ENCODE measurements at places on chromosomes 6 and 20.

DNA sequence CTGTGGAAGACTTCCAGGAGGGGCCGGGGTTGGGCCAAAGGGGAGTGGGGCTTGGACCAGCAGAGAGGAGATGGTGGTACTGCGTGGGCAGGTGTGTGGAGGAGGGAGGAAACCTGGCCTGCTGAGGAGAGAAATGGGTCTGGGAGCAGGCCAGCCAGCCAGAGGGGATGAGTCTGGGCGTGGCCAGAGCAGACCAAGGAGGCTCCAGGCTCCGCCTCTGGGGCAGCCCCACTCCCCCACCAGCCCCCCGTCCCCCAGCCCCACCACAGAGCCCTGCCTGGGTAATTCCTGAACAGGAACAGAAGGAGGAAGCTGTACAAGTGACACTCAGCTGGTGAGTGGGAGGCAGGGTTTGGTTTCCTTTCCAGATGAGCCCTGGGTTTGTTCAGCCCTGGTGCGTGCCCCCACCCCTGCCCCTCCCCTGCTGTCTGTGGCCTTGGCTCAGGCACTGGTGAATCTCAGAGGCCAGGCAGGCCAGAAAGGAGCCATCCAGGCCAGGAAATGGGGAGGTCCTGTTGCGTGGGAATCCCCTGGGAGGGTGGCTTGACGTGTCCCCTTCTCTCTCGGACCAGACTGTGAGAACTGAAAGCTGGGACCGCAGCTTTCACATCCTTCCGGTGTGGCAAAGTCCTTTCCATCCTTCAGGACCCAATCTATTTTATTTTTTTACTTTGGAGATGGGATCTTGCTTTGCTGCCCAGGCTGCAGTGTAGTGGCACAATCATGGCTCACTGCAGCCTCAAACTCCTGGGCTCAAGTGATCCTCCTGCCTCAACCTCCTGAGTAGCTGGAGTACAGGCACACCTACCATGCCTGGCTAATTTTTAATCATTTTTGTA, 9.4 kb upstream of the SRC start:
- DNase-seq: no peak

DNA sequence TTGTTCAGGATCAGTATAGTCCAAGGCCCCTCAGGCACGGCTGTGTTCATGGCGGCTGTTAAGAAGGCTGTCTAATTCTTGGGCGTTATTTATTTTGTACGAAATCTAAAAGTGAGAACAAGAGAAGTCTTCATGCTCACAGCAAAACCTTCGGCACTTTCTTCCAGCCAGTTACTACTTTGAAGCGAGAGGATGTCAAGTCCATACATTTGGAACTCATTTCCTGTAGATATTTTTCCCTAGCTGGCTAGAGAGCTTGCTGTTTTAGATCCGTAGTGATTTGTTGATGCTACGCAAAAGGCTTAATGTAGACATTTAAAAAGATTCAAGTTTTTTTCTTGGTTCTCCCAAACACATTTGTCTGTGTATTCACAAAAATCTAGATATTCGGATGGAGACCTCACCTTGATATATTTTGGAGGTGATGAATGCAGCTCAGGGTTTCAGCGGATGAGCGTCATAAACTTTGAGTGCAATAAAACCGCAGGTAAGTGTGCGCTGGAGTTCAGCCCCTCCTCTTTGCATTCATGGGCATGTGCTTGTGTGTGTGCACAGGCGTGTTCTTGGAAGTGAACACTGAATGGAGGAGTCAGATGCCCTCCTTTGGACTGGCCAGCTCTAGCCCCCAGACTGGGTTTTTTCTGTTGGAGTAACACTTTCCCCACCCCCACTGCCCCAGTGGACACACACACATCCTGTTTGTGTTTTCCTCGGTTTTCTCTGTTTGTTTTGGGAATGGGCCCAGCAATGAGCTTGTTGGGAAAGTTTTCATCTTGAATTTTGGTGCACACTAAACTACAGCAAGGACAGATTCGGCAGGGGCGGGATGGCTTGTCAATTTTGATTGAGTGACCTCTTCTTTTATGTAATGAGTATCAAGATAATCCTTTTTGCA, 65.4 kb downstream of the IGF2R start:
- no peak for DNase-seq

DNA sequence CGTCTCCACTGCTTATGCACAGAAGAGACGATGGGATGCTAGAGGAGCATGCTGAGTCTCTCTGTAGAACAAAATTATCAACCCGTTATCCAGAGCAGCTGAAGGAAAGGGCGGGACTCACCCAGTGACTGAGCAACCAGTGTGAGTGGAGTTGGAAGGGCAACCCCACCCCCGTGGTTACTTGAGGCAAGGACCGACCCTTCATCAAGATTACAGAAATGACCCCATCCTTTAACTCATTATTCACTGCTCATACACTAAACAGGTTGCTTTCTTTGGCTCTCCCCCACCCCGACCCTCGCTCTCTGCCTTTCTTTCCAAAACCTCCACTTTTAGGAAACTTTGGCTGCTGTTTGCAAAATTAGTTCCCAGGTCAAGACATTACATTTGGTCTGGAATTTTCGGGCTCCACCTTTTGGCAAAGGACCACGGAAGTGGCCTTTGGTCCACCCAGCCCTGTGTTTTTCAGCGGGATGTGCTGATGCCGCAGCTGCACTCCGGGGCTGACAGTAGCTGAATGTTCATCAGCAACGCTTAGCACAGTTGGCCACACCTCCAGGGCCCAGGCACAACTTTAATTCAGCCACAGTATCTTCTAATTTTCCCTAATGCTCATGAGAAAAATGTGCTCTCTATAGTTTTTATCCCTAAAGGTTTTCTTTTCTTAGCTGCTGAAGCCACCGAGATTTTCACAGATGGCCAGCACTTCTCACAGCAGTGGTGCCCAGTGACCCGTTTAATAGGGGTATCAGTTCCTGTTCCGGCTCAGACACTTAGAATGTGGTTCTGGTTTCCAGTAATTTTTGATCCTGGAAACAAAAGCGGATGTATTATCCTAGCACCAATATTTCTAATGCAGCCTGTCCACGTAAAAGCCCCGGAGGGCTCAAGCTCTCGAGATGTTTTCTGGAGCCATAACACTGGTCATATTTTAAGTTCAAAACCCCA, 103.6 kb upstream of the NXT1 start:
- no peak for DNase-seq

DNA sequence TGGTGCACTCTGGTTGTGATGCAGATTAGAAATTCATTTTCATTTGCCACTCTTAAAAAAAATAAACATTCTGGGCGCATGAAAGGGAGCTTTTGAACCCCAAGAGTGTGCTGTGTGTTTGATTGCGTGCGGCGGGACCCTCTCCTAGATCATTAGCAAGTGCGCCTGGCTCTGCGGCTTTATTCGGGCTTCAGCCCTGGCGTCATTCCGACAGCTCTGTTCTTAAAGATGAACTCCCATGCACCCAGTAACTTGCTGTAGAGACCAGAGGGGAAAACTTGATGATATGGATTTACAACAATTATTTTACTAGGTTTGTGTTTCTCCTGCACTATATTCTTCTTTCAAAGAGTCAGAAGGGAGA, 48.9 kb upstream of the ARMC2 start:
- no peak for DNase-seq

DNA sequence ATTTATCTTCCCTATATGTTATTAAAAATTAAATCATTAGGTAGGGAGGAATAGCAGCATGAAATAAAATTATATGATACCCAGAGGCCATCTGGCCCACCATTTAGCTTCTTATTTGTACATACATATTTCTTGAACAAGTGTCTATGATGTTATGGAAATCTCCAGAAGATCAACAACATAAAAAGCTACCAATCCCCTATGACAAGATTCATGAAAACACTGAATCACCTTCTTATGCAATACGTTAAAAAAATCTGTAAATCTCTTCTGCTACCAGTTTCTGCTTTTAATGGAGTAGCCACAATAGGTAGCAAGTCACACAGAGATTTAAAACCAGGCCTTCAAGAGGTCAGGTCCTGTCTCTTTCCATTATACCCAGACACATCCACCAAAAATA, 125.8 kb upstream of the ENPP5 start:
- DNase-seq: no peak

GRCh38 chr20:42686057-42686456, 503.6 kb downstream of the PTPRT start:
- DNase-seq: no peak

All from CD4-positive, CD25-positive, alpha-beta regulatory T cell (primary cell).